ENCODE measurements at places on chromosomes 4 and X. TPM values are rescaled to one million over a fixed set of nuclear protein-coding genes. Genes with fewer than 3 reads are reported as not detected.

DNA sequence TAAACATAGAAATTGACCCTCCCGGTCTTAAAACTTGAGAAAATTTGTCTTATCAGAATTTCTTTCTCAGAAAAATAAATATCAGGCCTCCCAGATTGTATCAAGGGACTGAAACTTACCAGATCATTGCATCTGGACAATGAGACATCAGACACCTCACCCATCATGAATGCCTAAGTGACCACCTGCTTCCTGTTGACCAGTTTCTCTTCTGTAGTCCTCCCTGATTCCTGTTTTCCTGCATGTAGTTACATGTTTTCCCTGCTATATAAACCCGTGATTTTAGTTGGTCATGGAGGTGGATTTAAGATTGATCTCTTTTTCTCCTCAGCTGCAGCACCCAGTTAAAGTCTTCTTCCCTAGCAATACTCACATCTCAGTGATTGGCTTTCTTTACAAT, 548.1 kb downstream of the PPP4R3C start:
- DNase-seq, result no peak

DNA sequence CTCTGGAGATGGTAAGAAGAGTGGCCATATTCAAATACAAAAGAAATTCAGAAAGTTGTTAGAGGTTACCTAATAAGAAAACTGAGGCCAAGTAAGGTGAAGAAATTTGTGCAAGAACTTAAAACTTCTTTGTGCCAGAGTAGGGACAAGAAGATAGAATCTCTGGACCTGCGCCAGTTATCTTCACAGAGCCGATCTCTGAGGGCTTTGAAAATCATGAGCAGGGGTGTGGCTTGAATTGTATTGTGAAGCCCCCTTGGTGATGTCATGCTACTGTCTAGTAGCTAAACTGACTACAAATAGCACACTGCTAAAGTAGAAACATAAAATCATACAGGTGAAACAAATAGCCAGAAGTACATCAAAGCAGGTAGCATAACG, 184.6 kb downstream of the UGT8 start:
- DNase-seq, result no peak

DNA sequence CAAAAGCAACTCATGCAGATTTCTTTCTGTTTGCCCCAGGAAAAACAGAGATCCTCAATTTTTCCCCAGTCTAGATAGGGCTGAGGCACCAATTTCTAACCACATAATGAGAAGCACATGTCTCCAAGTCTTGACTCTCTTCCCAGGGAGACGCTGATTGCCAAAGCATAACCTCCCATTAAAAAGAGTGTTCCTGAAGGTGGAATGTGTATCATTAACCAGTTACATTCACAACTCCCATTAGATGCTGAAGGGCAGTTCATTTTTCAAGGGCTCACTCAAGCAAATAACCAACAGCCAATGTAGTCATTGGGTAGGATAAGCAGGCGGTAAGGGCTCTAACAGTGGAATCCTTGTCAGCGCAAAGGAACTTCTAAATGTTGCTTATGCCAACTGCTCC, 27.5 kb downstream of the TMEM47 start:
- no peak for DNase-seq

DNA sequence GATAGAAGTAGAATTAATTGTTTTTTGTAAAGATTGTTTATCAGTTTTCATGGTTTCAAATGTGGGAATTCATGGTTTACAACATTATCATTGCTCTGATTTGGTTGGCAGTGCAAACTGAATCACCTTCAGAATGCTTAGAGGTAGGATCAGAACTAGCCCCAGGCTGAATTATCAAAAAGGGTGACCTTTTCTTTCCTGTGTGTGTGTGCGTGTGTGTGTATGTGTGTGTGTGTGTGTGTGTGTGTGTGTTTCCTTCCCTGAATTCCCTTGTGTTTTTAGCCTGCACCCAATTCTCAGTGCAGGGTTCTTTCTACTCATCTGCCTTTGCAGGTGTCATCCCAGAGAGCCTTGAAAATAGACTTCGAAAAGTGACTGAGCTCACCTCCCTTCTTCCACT, 125.0 kb downstream of the BMPR1B start:
- DNase-seq, result no peak

DNA sequence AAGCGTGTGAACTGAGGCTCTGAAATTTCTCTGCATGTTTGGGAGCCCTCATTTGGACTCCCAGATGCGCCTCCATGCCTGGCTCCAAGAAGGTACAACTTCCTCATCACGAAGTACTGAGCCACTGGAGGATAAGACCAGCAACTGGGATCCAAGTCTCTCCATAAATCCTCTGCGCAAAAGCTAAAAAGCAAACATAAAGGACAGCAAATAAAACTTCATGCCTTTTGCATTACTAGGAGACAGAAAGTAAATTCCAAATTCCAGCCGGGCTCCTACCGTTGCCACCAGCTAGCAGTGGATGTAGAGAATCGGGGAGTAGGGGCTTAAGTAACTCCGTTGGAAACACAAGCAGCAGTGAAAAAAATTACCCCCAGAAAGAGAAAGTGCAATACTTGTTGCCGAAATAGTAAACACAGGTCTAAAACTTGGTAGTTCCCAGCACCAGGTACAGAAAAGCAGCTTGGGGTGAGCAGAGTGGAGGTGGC, 477.1 kb upstream of the TENM3 start:
- DNase-seq, result no peak

DNA sequence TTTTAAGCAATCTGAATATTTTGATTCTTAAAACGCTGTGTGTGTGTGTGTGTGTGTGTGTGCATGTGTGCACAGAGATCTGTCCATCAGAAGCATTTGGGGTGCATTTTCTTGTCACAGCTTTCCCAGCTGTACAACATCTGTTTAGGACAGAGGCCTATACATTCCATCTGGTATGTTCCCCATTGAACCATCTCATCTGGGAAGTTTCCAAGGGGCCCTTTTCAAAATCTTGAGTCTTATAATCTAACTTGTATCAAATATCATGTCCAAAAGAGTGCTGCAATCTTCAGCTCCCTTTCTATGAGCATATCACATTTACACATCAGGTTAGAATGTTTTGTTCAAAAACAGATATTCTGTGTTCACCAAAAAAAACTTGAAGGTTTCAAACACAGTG, 16.5 kb upstream of the MID1 start:
- DNase-seq, result no peak

GRCh38 chrX:100379388-100379986, 30.6 kb downstream of the PCDH19 start:
- DNase-seq, result no peak

DNA sequence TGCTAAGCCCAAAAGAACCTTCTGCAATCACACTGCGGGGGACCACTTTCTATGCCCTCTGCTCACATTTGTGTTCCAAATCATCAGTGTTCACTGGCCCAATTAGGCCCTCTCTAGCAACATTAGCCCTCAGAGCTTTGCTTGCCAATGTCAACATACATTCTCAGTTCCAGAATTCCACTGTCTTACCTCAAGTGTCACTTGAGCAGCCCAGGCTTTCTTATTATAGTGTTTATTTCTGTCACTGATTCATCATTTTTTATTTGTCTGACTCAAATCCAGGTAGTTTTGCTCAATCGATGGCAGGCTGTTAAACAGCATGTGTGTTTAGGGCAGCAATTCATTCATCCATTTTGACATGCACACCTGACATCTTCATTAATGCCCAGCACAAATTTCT, 291.2 kb downstream of the TEX13A start:
- no peak for DNase-seq

GRCh38 chrX:12234534-12235329, 96.5 kb downstream of the FRMPD4 start:
- DNase-seq, result no peak

DNA sequence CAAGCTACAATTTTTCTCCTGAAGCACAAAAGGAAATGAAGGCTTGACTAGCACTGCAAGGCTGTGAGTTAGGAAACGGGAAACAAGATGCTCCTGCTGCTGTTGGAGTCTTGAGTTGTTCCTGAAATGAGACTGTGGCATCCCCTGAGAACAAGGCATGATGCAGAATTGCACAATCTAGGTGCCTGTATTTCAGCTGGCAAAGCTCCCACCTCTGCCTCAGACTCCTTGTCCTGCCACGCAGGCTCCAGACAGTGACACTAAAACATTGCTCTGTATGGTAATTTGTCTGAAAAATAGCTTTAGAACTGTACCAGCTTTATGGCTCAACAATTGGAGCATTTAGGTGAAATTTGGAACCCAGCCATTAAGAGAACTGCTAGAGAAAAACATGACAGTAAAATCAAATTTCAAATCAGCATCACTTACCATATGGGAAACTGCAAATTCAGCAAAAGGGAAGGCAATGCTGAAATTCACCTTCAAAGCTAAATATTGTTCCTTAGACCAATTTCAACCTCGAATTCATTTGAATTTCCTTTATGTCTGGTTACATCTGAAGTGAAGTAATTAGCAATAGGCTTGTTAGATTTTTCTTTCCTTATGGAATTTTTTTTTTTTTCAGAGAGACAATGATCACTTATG, 103.4 kb downstream of the MFAP3L start:
- no peak for DNase-seq

GRCh38 chrX:127389900-127390299, 570.4 kb downstream of the PRR32 start:
- no peak for DNase-seq

DNA sequence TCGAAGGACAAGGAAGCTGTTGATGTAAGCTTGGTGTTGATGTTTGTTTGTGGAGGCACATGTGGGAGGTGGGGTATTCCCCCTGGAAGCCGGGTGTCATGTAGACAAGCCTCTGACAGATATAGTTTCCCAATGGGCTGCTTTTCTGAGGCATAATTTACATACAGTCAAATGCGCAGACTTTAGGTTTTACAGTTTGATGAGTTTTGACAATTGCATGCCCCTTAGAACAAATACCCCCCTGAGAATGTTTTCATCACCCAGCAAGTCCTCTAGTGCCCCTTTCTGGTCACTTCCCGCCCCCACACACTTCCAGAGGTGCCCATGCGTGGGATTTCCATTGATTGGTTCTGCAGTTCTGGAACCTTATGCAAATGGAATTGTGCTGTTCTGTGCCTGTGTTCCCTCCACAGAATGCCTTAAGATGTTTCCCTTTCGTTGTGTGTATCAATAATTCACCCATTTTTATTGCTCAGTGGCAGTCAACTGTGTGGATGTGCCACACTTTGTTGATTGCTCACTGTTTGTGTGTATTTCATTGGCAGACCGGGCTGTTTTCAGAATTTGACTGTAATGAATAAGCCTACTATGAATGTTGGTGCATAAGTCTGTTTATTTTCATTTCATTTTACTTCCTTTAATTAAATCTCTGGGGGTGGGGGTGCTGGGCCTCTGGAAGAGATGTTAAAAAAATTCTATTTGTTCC, 8.5 kb downstream of the EVC start:
- no peak for DNase-seq

- DNase-seq, result no peak
These were observed 224.4 kb downstream of the LDB2 start for GRCh38 chr4:16674082-16674481.

GRCh38 chr4:139266208-139266582, 13.8 kb downstream of the MGARP start:
- DNase-seq, result no peak

- DNase-seq, result no peak
These were observed 5.6 kb upstream of the JAKMIP1 start for GRCh38 chr4:6205973-6206372.

DNA sequence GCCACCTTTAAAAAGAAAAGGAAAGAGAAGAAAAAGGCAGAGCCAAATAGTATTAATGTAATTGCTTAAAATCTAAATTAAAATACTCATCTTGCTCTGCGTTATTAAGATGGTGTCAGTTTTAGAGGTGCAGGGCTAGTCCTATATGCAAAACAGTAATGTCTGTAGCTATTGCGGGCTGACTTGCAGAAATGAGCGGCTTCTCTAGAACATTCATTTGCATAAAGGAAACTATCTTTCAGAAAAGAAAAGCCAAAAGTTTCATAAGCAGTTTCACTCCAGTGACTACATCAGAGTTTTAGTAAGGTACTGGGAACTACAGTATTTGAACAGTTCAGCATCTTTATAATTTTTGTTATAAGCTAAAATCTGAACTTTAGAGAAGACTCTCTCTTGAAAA, 6.0 kb downstream of the SMAD1 start:
- DNase-seq, result no peak

Gene HTN3
- polyA plus RNA-seq, result not detected

Gene NAP1L5
- polyA plus RNA-seq, result 3.4 TPM

Gene NLGN3
- polyA plus RNA-seq, result 0.21 TPM

Gene EPHA5
- polyA plus RNA-seq, result not detected

Gene UCHL1
- not detected for polyA plus RNA-seq

Gene KCNIP4
- 0.11 TPM for polyA plus RNA-seq

Gene TMEM35A
- not detected for polyA plus RNA-seq

Gene NPNT
- polyA plus RNA-seq, result not detected

Gene TGIF2LX
- polyA plus RNA-seq, result not detected

Gene USP17L22
- polyA plus RNA-seq, result not detected

Gene HTR2C
- polyA plus RNA-seq, result not detected
